ENCODE measurements at places on chromosomes 6 and 20.

- DNase-seq, result no peak
Measured at GRCh38 chr6:7731294-7731693, 5.4 kb downstream of the BMP6 start.

- no peak for DNase-seq
Measured at GRCh38 chr6:19831358-19831757, 5.8 kb upstream of the ID4 start.

- DNase-seq, result no peak
Measured at GRCh38 chr6:3789896-3790558, 38.5 kb upstream of the PXDC1 start.

DNA sequence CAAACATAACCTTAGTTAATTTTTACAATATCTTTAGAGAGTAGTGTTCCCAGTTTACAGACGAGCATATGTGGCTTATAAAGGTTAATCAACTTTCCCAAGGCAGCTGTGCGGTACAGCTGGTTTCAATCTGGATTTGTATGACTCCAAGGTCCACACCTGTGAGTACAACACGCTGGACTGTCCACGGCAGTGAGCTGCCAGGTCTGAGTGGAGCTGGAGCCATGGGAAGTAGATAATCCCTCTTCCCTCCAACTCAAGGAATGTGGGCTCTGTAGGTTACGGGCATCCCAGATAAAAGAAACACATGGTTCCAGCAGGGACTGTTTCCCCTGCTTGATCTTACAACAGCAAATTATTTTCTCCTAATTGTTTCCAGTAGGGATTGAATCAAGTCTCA lies 102.2 kb downstream of the SOD2 start:
- no peak for DNase-seq

- no peak for DNase-seq
Measured at GRCh38 chr6:42791706-42792320, 10.0 kb downstream of the BICRAL start.
